ENCODE measurements at places on chromosomes 5 and 9.

DNA sequence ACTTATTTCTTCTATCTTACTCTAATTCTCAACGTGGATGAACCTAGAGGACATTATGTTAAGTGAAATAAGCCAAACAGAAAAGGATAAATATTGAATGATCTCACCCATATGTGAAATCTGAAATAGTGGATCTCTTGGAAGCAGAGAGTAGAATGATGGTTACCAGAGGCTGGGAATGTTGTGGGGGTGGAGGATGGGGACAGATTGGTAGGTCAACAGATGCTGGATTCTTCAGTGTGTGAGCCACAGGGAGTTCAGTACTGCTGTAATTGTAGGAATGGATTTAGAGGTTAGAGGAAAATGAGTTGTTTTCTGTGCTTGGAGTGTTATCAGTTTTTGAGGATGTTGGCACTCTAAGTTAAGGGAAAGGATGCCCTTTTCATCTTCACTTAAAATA is 190.6 kb downstream of the FBXL7 start:
- no peaks in the 10 kb centered on the region for H3K27me3 ChIP-seq
- peaks cover 8% of the 10 kb centered on the region for H3K4me1 ChIP-seq
- H3K4me3 ChIP-seq, result no peak overlapping the region
- no peaks in the 10 kb centered on the region for H3K36me3 ChIP-seq
- DNase-seq, result no peak
- H3K27ac ChIP-seq, result no peak overlapping the region

GRCh38 chr5:60504342-60504741 is 195.6 kb downstream of the DEPDC1B start:
- no peaks in the 10 kb centered on the region for H3K36me3 ChIP-seq
- H3K4me1 ChIP-seq, result no peaks in the 10 kb centered on the region
- no peak for DNase-seq
- no peak overlapping the region for H3K4me3 ChIP-seq
- H3K27me3 ChIP-seq, result no peaks in the 10 kb centered on the region

GRCh38 chr5:36558641-36559040 is 47.8 kb upstream of the SLC1A3 start:
- no peak overlapping the region for H3K4me3 ChIP-seq
- H3K27me3 ChIP-seq, result no peaks in the 10 kb centered on the region
- no peak overlapping the region for H3K27ac ChIP-seq
- H3K36me3 ChIP-seq, result no peaks in the 10 kb centered on the region

GRCh38 chr5:10729320-10730042 is 31.6 kb downstream of the DAP start:
- H3K36me3 ChIP-seq, result peaks cover 29% of the 10 kb centered on the region
- no peak for DNase-seq
- peaks cover 8% of the 10 kb centered on the region for H3K4me1 ChIP-seq
- no peak overlapping the region for H3K27ac ChIP-seq
- no peak overlapping the region for H3K4me3 ChIP-seq

GRCh38 chr9:114092336-114092735 is 6.8 kb downstream of the KIF12 start:
- H3K27me3 ChIP-seq, result peaks cover 15% of the 10 kb centered on the region
- no peaks in the 10 kb centered on the region for H3K36me3 ChIP-seq
- no peak overlapping the region for H3K27ac ChIP-seq
- DNase-seq, result no peak

- H3K27ac ChIP-seq, result no peak overlapping the region
- no peaks in the 10 kb centered on the region for H3K27me3 ChIP-seq
- no peaks in the 10 kb centered on the region for H3K36me3 ChIP-seq
- H3K4me3 ChIP-seq, result no peak overlapping the region
These were observed 57.3 kb upstream of the SMARCA2 start for GRCh38 chr9:1957856-1958255.
